HS-5 (cell line): ENCODE measurements at places on chromosomes 6 and 20.

DNA sequence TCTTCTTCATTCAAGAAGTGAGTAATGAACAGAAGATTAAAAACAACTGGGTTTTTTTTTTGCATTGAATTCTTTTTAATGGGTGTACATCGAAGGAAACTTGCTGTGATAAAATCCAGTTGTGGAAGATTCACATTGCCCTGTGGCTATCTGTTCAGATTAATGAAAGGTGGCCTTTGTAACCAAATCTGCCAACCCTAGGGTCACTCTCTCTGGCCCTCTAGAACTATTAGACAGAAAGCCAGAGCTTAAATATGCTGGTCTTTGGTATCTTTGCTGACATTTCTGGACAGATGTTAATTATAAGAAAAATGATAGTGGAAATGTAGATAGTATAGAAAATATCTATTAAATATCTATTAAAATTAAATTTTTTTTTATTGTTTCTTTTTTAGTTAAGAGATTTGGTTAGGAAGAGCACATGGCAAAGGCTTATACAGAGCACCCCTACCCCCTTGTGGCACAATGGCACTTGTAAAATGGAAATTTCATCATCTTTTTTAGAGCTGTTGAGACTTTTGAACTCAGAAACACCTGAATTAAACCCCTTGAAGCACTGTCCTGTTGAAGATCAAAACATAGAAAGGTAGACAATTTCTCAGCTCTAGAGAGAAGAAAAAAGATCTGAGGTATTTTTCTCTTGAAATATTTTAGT lies 572.5 kb downstream of the PKHD1 start:
- DNase-seq: no peak

- DNase-seq: no peak
These were observed 174.1 kb downstream of the PKHD1 start for GRCh38 chr6:51913265-51913664.

DNA sequence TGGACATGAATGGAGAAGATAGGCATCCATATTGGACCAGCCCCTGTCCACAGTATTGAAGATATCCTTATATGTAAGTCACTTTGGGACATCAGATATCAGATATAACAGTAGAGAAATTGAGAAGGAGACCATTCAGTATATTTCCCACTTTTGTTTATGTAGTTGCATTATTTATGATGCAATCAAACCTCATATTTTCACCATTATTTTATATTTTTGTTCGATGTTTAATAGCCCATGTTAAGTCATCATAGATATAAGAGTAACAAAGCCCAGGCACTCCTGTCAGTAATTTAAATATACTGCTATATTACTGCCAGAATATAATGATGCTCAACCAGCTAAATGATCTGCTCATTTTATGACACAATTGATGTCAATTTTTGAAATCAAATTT lies 744.5 kb upstream of the EPHA7 start:
- DNase-seq: no peak

DNA sequence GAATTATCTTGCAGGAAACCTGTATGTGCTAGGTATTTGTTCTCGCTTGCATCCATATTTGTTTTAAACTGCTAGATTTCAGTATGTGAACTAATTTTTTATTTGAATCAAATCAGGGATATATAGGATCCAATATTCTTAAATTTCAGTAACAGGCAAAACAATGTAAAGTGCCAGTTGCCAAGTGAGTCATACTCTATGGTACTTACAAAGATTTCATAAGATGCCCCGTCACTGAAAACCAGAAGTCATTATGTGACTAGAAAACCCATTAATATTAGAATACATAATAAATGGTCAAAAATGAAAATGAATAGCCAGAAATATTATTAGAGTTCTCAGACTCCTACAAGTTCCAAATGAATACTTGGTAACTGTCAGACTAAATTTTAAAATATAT lies 481.2 kb downstream of the TFAP2A start:
- peak; percentile 39 for DNase-seq

GRCh38 chr20:53938739-53939138 lies 131.7 kb downstream of the BCAS1 start:
- DNase-seq: no peak

GRCh38 chr6:87946669-87947068 lies 101.0 kb upstream of the SPACA1 start:
- DNase-seq: no peak

DNA sequence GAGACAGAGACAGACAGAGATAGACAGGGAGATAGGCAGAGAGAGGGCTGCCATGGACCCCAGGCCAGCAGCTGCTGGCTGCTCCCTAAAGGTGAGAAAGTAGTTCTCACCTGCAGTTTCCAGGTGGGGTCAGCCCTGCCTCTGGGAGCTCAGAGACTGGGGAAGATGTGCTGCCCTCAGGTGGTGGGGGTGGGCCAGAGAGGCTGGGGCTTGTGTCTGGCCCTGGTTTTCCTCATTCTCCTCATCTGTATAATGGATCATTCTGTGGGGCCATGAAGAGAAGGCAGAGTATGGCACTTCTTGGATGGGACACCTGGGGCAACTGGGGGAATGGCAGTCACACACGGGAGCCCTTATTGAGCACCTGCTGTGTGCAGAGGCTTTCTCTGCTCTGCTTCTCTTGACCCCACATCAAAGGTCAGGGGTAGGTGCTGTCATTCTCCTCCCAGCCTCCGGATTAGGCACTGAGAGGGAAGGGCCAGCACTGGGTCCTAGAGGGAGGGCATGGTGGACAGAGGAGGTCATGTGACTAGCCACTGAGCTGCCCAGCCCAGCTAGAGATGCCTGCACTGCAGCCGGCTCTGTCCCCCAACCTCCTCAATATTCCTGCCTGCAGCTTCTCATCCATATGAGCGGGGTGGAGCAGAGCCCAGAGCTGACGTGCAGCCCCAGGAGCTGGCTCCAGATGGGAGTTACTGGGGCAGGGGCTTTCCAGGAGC lies 4.1 kb downstream of the ANGPT4 start:
- DNase-seq: no peak

GRCh38 chr6:75300531-75300855 lies 15.9 kb upstream of the TMEM30A start:
- no peak for DNase-seq
